ENCODE measurements at places on chromosomes 16 and 17.
A peak's percentile ranks its signal among the peaks of the same experiment; 100 is the strongest.

- no peak for DNase-seq
Measured at GRCh38 chr16:67653789-67654402, 6.2 kb downstream of the ACD start.

GRCh38 chr16:58862334-58863021, 128.4 kb upstream of the GOT2 start:
- DNase-seq, result no peak

DNA sequence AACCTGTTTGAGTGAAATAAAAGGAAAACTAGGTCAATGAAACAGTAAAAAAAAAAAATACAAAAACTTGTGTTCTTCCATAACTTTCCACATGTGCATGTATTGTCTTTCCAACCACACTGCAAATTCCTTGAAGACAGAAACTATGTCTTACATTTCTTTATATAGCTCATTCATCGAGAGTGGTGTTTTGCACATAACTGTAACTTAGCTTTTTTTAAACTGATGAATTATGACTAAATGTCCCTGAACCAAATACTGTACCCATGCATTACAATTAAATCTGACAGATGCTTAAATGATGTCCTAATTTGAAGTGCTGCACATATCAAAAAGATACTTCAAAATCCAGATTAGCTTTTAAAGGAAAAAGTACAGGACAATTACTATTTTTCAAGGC, 50.1 kb downstream of the BRIP1 start:
- no peak for DNase-seq

GRCh38 chr17:67656494-67657203, 61.1 kb upstream of the NOL11 start:
- DNase-seq, result no peak

- no peak for DNase-seq
Measured at GRCh38 chr17:11612956-11613355, 14.7 kb downstream of the DNAH9 start.

GRCh38 chr16:1094124-1094479, 1.9 kb downstream of the C1QTNF8 start:
- no peak for DNase-seq

DNA sequence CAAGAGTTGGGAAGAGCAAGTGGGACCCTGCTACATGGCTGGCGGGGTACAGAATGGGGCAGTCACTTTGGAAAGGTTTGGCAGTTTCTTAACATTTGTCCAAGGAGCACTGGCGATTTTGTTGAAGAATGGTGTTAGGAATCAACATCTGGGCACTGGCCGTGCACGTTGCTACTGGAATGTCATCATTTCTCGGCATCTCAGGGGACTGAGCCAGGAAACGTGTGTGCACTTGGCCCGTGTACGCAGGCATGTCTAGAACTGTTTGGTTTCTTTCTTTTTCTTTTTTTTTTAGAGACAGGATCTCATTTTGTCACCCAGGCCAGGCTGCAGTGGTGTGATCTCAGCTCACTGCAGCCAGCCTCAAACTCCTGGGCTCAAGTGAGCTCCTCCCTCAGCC, 17.3 kb upstream of the FOXK2 start:
- DNase-seq, result no peak

DNA sequence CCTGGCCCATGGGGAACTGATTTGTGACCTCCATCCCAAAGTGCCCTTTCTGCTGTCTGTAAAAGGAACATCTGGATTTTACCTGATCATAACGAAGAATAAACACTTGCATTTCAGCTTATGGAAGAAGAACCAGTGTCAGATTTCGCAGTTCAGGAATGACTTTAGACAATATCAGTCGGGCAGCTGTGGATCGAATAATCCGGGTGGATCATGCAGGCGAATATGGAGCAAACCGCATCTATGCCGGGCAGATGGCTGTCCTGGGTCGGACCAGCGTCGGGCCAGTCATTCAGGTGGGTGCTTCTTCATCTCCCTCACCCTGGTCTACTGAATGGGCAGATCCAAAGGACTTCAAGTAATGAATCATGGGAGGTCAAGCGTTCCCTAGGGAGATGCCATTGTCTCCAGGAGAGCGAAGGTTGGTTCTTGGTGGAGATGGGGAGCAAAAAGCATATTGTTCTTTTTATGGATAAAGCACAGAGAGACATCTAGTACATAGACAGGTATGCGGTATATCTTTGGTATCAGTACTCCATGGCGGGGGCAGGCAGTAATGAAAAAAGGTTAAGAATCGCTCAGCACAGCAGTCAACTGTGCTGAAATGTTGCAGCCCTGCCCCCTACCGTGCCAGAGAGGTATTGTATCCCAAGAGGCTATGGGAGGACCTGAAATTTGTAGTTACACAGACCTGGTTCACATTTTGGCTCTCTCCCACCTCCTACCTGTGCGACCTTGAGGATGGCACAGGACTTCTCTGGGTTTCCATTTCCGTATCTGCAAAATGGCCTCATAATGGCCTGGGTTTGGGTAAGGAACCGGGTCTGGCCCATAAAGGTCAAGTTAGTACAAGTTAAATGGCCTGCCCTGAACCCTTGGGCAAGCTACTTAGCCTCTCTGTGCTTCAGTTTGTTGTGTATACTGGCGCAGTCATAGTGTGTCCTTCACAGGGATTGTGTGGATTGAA, 4.7 kb downstream of the COQ7 start:
- DNase-seq, result peak; percentile 44

- DNase-seq, result no peak
Measured at GRCh38 chr17:28985950-28986713, 19.7 kb downstream of the SEZ6 start.

GRCh38 chr16:15482068-15482747, 47.8 kb downstream of the BMERB1 start:
- DNase-seq, result no peak

- no peak for DNase-seq
Measured at GRCh38 chr16:20910781-20911321, 10.3 kb downstream of the LYRM1 start.

- no peak for DNase-seq
Measured at GRCh38 chr16:17289050-17289449, 181.7 kb downstream of the XYLT1 start.

- no peak for DNase-seq
Measured at GRCh38 chr17:2030779-2031163, 818 bp downstream of the DPH1 start.

DNA sequence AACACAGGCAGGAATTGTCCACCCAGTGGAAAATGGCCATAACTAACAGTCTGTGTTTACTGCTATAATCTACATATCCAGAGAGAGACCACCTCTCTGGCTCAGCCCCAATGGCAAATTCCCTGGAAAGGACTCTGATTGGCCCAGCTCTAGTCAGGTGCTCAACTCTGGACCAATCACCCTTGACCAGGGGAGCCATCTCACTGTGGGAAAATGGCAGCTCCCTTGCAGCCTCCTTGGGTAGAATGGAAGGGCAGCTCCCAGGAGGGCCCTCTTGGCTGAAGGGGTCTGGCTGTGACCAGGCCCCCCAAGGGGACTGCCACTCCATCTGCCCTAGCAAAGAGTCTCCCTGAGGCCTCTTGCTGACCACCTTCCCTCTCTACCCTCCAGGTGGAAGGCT, 3.1 kb downstream of the ALOX15B start:
- DNase-seq, result no peak
